Stimulated activated CD4-positive, alpha-beta T cell treated with anti-CD3 and anti-CD28 coated beads, Interleukin-4, amount 100 ng/mL, for 24 hours (primary cell): ENCODE measurements at places on chromosomes 1 and 21.

DNA sequence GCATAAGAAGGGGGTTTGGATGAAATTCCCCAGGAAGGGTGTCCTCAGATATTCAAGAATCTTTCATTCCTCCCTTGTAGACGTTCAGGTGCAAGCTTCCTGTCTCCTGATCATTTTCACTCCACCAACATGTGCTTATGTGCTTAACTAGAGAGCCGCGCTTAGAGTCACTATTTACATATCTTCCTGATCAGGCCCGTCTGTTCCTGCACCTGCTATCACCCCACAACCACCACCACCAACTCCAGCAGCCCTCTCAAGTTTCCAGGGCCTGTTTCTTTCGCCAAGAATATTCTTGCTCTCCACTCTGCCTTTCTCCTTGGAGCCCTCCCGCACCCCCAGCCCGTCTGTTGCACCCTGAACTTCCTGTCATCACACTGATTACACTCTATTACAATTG, 113.4 kb downstream of the SPSB1 start:
- no peak for DNase-seq

GRCh38 chr1:28965271-28965870, 51.0 kb downstream of the EPB41 start:
- no peak for DNase-seq

- no peak for DNase-seq
Measured at GRCh38 chr1:33824971-33825370, 38.9 kb upstream of the HMGB4 start.

- DNase-seq, result no peak
Measured at GRCh38 chr1:66478116-66478515, 55.8 kb upstream of the SGIP1 start.

- DNase-seq, result no peak
Measured at GRCh38 chr1:29835874-29836273, 599.6 kb downstream of the PTPRU start.

GRCh38 chr1:30779294-30780071, 21.9 kb upstream of the LAPTM5 start:
- peak; percentile 94 for DNase-seq

GRCh38 chr1:60637651-60638050, 444.7 kb upstream of the NFIA start:
- DNase-seq, result no peak
